ENCODE measurements at places on chromosomes 13 and 19.

DNA sequence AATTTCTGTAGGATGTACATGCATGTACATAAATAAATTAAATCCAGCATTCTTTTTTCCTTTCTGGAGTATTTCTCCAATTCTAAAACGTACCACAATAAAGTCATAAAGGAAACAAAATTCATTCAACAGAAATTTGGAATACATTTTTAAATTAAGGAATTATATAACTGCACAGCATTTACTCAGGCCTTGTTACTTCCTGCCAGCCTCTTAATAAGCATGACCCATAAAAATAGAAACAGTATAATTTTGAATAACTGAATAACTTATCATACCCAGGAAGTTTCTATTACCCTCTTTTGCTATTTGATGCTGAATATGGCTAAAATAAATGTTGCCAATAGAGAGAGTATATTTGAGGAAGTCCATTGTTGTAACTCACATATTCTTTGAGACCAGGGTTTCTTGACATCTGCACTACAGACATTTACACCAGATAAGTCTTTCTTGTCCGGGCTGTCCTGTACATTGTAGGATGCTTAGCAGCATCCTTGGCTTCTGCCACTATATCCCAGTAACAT lies 178.2 kb downstream of the KLF12 start:
- DNase-seq = no peak

DNA sequence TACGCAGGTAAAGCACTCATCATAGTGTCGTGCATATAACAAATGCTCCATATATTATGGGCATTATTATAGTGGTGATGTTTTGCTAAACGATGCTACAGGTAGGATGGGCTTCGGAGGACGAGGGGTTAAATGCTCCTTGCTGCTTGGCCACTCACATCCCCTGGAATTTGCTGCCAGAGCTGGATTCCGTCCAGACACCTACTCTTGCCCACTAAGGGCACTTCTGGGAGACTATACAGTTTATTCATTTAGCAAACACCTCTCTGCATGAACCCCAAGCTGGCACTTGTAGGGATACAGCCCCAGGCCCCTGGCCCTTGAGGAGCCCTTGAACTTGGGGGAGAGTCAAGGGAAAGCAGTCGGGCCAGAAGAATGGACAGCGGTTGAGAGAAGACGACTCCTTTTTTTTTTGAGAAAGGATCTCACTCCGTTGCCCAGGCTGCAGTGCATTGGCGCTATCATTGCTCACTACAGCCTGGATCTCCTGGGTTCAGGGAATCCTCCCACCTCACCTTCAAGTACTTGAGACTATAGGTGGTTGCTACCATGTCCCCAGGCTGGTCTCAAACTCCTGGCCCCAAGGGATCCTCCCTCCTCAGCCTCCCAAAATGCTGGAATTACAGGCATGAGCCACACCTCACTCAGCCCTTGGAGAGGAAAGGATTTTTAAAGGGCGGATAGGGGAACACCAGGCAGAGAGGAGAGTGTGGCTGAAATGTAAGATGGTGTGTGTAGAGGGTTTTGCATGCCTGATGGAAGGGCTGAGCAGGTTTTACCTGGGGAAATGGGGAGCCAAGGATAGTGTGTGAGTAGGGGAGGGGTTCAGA lies 1.1 kb upstream of the MRPL34 start:
- no peak for DNase-seq

- DNase-seq = no peak
Measured at GRCh38 chr13:81988567-81988966, 1647.6 kb upstream of the SPRY2 start.

DNA sequence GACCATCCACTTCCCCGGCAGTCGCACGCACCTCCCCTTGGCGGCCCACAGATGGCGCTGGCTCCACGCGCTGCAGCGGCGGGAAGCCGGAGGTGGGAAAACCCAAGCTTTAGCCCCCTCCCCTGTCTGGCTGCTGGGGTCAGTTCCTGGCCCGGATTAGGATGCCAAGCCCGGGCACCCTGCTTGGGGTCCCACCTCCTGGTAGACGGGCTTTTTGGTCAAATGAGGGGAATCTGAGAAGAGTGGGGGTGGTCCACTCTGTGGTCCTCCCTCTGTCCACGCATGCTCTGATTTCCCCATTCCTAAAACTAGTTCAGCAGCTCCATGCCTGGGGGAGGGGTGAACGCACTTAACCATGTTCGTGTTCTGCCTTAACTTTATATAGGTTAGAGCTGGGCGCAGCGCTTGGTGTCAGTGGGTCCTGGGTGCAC lies 8.1 kb upstream of the ADGRE2 start:
- no peak for DNase-seq

- DNase-seq = no peak
Measured at GRCh38 chr19:2212861-2213711, 23.0 kb downstream of the PLEKHJ1 start.

GRCh38 chr13:32910530-32910929 lies 105.7 kb upstream of the KL start:
- DNase-seq = no peak

DNA sequence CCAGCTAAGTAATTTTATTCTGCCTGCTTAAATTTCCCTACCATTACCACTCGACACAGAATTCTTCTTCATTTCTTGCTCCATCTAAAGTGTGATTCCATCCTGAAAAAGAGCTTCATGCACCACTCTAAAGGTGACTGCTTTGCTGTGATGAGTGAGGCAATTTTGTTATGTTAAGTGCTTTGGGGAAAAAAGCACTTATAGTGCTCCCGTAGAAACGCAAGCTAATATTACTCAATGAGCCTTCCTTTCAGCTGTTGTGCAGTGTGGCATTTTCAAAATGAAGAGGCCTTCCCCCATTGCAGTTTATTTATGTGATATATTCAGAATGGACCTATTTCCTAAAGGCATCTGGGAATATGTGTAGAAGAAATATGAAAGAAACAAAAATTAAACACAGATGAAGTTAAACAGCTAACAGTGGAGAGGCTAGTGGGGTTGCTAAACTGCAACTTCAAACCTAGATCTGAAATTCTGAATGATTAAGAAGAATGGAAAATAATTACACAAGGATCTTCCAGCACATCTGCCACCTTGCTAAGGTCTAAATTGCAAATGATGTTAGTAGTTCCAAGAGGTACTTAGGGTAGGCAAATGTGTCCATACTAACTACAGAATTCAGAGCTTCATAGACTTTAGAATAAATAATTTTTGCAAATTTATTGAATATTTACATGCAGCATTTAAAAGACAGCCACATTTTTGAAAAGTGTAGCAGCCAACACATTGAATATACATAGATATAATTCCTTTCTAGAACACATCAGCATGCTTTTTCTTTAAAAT lies 211.7 kb downstream of the DCT start:
- no peak for DNase-seq

- no peak for DNase-seq
Measured at GRCh38 chr19:45078390-45079062, 534 bp upstream of the GEMIN7 start.

- DNase-seq = no peak
Measured at GRCh38 chr13:47463726-47464125, 537.3 kb downstream of the SUCLA2 start.

GRCh38 chr13:90177512-90177911 lies 1170.0 kb upstream of the MIR17HG start:
- DNase-seq = no peak

DNA sequence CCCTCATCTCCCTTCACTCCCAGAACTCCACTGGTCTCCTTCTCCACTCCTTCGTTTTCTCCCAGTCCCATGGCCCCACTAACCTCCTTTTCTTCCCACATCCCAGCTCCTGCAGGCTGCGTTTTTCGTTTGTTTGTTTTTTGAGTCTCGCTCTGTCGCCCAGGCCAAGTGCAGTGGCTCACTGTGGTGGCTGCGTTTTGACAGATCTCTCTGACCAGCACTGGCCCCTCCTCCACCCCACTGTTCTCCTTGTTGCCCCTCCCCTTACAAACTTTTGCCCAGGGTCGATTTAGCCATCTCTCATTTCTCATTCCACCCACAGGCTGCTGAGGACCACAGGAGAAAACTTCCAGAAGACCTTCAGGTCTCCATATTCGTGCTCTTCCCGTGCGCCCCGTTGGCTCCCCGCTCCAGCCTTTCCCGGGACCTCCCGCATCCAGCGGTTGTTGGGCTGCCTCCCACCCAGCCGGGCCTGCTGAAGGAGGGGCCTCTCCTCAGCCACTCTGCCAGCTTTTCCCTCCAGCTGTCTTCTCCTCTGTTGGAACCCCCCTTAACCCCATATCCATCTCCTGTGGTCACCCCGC lies 40.6 kb upstream of the GJB6 start:
- no peak for DNase-seq

- DNase-seq = no peak
Measured at GRCh38 chr19:2142173-2142829, 9.1 kb downstream of the AP3D1 start.

- DNase-seq = no peak
Measured at GRCh38 chr13:107005577-107005976, 437.6 kb upstream of the ARGLU1 start.

- DNase-seq = no peak
Measured at GRCh38 chr19:34436716-34437115, 8.5 kb downstream of the UBA2 start.

- DNase-seq = no peak
Measured at GRCh38 chr13:76971851-76972829, 19.7 kb upstream of the CLN5 start.

DNA sequence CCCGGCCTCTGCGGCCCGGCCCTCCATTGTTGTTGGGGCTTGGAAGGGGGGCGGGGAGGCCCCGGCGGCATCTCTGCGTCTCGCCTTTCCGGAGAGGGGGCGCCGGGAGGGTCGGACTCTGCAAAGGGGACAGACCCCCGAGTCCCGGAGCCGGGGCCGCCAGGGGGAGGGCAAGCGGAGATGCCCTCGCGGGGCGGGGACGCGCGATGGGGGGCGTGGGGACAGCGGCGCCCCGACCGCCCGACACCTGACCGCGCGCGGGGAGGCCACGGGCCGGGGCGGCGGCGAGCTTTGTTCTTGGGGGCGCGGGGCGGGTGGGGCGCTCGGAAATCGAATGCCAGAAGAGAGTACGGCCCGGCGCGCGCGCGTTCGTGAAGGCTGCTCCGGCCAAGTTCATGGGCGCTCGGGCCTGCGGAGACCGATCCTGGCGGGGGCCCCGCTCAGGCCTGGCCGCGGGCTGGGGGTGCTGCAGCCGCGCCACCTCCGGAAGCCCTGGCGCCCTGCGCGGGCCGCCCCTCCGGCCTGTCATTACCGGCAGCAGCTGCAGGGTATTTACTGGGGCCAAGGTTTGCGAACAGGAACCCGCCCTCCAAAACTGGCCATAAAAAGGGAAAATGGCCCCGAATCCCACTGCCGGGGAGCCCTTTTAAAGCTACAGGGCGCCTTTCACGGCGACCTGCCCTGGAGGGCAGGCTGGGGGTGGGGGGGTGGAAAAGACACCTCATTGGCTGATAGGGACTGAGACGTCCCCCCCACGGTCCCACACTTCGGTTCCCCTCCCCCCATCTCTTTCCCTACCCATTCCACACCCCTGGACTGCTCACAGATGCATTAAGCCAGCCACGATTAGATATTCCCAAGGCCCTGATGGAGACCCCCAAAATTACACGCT lies 11.1 kb upstream of the NANOS3 start:
- peak; percentile 52 for DNase-seq

DNA sequence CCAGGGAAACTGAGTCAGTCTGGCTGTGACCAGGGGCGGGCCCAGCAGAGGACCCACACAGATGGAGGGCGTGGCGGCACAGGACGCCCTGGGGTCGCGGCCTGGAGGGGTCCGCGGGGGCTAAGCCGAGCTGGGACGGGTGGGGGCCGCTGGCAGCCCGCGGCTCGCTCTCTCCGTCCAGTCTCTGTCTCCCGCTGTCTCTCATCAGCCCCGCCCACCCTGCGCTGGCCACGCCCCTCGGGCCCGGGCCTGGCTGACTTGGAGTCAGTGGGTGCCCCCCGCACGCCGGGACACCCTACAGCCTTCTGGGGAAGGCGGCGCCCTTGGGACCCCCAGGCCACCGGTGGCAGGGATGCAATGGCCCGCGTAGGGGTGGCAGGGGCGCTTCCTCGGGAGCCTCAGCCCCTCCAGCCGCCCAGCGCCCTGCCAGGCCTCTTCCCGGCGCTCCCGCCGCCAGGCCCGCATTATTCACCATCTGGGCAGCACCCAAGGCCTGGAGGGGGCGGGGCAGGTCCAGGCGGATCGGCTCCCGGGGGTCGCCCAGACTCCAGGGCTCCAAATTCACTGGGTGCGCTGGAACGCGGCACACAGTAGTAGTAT lies at the start of gene TBXA2R:
TBXA2R (minus strand) TSS at position 186 of the 600 bp plus-strand sequence. CDS start 6,241 bp downstream, outside the sequence.
- DNase-seq = peak; percentile 92

GRCh38 chr13:38755793-38756192 lies 68.9 kb downstream of the FREM2 start:
- no peak for DNase-seq

- no peak for DNase-seq
Measured at GRCh38 chr19:18919900-18920214, 342 bp downstream of the DDX49 start.

DNA sequence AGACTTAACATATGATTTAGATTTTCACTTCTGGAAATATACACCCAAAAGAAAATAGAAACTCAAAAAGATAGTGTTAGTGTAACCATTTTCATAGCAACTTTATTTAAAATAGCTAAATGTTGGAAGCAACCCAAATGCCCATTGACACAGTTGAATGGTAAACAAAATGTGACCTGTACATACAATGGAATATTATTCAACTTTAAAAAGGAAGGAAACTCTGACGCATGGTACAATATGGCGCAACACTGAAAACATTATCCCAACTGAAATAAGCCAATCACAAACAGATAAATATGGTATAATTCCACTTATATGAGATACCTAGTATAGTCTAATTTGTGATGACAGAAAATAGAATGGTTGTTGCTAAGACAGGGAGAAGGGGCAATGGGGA lies 1456.1 kb upstream of the MIR17HG start:
- DNase-seq = no peak

DNA sequence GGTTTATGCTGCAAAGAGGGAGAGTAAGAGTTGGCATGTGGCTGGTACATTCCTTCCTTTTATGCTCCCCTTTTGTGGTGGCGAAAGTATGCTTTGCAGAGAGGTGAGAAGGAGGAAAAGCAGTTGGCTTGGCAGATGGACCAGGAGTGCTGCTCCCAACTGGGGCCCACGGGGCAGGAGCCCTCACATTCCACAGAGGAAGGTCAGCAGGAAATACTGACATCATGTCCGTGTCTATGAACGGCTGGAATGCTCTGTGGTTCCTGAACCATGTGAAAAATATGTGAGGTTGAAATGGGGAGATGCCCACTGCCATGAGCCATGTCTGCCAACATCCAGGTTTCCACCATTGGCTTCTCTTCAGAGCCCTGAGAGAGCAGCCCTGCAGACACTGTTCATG lies 33.3 kb upstream of the GAS6 start:
- peak; percentile 58 for DNase-seq

GRCh38 chr19:17091758-17092333 lies 16.3 kb downstream of the MYO9B start:
- DNase-seq = no peak

- DNase-seq = no peak
Measured at GRCh38 chr19:8022275-8022674, 16.8 kb upstream of the ELAVL1 start.

GRCh38 chr19:13484166-13484565 lies 22.1 kb downstream of the CACNA1A start:
- no peak for DNase-seq

All from 8988T (cell line).